ENCODE measurements at places on chromosomes 3 and 15.
A peak's percentile ranks its signal among the peaks of the same experiment; 100 is the strongest.

GRCh38 chr15:99712415-99712814, 20.8 kb downstream of the LYSMD4 start:
- DNase-seq, result no peak

DNA sequence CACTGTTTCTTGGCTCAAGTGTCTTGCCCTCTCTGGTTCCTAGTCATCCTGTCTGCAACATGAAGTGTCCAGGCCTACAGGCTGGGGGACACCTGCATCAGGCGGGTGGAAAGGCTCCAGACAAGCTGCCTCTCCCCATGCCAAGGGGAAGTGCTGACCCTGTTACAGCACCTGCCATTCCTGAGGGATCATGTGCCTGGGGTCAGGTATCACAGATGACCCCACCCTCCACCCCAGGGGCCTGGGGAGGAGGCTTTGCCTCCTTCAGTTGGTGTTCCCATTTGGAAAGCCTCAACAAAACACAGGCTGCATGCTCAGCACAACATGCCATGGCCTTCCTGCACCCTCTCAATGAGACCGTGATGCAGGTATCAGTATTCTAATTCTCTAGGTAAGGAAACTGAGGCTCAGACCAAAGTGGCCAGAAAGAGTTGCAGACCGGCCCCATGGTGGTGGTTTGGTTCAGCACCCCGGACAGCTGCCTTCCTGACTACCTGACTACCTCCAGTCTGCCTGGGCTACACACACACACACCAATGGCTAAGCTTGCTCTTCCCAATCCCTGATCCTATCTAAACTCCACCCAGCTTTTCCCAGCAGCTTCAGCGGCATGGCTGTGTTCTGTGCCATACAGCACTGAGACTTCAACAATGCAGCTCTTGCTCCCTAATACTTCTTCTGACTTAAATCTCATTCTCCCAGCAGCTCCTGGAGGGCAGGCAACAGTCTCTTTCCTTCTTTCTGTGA, 69.7 kb upstream of the LINGO1 start:
- peak; percentile 12 for DNase-seq

DNA sequence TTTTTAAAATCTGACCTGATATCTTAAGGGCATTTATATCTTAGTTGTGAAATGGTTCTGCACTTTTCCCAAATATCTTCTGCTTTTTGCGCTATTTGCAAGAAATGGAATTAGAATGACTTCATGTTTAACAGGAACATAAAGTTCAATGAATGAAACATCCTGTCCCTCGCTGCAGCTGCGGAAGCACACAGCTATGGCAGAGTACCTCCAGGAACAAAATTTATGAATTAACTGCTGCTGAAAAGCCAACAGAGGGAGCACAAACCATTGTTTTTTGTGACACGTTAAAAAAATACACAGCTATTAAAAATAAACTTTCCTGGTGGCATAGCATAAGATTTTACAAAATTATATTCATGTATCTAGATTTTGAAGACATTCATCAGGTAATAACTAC, 404.4 kb upstream of the MDFIC2 start:
- no peak for DNase-seq

DNA sequence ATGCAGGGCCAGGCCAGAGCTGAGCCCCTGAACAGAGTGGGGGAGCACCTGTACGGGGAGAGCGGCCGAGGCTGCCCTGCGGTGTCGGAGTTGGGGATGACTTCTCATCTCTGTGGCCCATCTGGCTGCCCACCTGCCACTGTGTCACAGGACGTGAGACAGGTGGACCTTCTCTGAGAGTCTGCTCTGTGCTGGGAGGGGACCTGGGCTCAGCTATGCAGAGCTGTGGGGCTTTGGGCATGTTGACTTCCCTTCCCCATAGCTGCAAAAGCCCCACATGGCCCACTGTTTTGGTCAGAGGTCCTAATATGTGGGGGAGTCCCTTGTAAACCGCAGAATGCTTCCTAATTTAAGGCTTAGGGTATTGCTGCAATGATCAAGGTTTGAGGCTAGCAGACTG, 68.0 kb upstream of the TRPM1 start:
- DNase-seq, result no peak

DNA sequence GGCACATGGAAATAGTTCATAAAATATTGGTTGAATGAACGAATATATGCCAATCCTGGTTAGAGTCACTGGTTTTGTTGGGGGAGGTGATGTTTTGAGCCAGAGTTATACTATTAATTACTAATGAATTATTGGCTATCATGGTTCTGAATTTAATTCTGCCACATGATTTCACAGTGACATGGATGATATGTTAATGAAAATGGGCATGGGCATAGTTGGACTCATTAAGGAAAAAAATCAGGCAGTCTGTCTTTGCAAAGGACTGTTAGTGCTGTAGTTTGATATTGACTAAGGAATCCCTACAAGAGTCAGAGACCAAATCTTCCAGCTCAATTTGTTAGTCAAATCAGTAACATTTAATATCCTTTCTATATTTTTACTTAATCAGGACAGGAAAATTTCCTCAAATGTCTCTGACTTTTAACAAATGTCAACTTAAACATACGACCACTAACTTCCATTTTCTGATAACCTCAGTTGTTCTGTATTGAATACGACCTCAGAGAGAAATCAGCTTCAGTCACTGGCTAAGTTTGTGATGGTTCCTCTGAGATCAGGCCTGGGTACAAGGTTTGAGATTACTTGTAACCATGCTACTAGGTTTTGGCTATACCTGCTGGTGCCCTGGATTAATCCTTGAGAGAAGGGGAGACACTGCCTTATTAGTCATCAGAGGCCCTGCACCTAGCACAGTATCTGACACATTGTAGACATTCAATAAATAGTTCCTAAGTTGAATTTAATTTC, 13.3 kb downstream of the NFKBIZ start:
- no peak for DNase-seq

GRCh38 chr15:27679203-27679602, 419.9 kb downstream of the OCA2 start:
- no peak for DNase-seq

- no peak for DNase-seq
Measured at GRCh38 chr3:196320137-196320536, 2.1 kb upstream of the DYNLT2B start.

- DNase-seq, result no peak
Measured at GRCh38 chr3:145648396-145648795, 512.6 kb downstream of the PLOD2 start.

DNA sequence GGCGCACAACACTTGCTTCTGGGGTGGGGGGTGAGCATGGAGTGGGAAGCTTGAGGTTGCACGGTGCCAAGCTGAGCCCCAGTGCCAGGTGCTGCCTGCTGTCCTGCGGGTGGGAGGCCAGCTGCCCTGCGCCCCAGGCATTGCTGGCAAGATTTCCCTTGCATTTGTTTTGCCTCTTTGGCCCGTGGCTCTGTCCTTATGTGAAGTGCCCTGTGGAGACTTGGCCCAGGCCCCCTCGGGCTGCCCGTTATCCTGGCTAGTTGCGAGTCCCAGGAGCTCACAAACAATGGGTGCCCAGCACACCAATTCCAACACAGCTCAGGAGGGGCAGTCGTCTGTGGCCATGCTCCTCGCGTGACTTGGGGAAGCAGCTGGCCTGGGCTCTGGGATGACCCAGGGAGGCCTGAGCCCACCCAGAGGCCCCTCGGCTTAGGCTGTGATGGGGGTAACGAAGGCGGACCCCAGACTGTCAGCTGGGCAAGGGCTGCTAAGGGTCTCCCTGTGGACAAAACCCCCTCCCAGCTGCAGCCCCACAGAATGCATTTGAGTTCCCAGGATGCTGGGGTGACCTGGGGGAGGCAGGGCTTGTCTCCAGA, 5.9 kb downstream of the C3orf22 start:
- no peak for DNase-seq

GRCh38 chr15:74653426-74654102, 37.9 kb downstream of the CLK3 start:
- no peak for DNase-seq

GRCh38 chr3:129526121-129526900, 2.1 kb upstream of the RHO start:
- DNase-seq, result no peak

DNA sequence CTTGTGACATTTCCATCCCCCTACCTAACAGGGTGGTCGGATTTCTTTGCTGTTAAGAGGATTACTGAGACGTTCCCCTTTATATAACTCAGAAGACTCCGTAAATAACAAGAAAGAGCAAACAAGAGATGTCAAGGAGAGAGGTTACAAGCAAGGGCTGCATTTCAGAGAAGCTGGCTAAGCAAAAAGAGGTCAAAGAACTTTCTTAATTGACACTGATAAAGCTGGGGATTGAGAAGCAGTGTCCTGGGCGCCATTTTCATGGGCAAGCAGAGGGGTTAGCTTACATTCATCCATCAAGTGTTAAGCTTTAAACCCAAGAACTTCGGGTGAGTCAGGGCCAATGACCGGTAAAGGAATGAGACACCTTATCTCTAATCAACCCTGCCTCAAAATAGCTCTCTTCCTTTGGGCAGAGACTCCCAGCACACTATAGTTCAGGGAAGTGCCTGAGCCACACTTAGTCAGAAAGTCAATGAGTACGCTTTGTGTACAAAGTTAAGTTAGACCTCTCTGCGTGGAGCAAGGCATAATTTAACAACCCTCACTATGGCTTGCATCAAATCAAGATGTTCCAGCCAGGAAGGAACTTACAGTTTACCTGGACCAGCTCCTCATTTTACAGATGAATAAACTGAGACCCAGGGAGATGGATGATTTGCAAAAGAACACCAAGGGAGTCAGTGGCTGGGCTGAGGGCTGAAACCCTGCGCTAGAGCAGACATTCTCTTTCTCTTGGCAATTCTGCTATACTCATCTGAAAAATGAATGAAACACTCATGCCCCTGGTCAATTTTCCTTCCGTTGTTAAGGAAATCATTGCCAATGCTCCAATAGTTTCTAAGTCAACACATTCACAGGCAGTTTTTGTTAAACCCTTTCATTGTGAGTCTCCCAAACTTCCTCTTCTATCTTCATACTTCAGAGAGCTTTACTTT, 44.6 kb downstream of the CCNL1 start:
- no peak for DNase-seq

GRCh38 chr3:167251678-167252077, 128.4 kb downstream of the ZBBX start:
- no peak for DNase-seq

DNA sequence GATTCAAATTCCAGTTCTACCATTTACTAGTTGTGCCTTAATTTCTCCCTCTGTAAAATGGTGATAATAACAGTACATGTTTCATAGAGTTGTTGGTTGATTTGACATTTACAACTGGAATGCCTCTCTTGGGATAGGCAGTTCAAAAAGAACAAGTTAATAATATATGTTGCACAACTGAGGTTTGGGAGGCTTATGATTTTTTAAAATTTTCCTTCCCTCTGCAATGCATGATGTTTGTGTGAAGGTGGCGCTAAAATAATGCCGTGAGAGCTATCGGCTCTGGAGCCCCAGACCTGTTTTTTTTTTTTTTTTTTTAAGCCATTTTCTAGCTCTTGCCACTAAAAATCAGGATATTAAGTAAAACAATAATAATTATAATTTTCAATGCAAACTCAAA, 18.6 kb downstream of the DNAJB11 start:
- no peak for DNase-seq

DNA sequence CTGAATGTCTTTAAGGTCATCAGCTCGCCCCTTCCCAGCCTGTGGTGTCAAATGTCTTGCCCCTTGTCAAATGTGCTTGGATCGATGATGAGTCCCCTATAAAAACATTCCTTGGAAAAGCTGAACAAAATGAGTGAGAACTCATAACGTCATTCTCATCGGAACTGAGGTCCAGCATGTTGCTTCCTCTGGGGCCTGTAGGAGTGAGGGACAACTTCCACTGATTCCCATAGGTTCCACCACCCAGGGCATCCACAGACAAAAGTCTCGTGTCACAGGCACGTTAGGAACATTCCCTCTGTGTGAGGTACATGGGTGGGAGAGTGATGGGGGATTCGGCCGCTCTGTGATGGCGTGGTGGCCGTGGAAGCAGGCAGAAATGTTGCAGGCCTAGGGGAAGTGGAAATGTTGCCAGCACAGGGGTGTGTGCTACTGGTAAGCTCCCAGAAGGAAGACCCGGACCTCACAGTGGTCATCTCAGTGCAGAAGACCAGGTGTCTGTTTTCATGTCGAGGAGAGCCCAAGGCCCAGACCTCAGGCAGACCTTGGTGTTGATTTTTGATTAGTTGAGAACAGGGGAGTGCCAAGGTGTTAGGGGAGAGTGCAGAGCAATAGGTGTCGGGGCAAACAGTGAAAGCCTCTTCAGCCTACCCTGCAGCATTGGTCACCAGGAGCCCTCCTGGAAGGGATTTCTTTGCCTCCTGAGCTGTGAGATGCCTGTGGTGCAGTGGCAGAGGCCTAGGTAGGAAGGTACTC, 96.8 kb downstream of the SNRPN start:
- DNase-seq, result no peak

DNA sequence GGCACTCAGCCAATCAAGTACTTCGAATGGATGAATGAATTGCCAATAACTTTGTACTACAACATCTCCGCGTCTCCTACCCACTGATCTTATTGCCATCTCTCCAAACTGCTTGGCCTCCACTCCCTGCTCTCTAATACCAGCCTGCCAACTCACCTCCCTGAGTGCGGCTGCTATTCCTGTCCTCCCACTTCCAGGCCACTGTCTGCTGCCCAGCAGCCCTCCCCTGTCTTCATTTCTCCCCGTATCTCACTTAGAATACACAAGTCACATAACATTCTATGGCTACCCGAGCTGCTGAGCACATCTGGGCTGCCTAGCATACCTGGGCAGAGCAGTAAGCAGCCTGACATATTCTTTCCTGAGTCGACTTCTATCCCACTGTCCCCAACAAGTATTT, 149.9 kb upstream of the LRTM1 start:
- no peak for DNase-seq

GRCh38 chr3:117938974-117939373, 1095.7 kb downstream of the IGSF11 start:
- DNase-seq, result no peak

GRCh38 chr3:43389388-43390254, 103.3 kb downstream of the SNRK start:
- DNase-seq, result peak; percentile 72

- DNase-seq, result peak; percentile 26
Measured at GRCh38 chr3:13025090-13025489, 48.1 kb downstream of the IQSEC1 start.

DNA sequence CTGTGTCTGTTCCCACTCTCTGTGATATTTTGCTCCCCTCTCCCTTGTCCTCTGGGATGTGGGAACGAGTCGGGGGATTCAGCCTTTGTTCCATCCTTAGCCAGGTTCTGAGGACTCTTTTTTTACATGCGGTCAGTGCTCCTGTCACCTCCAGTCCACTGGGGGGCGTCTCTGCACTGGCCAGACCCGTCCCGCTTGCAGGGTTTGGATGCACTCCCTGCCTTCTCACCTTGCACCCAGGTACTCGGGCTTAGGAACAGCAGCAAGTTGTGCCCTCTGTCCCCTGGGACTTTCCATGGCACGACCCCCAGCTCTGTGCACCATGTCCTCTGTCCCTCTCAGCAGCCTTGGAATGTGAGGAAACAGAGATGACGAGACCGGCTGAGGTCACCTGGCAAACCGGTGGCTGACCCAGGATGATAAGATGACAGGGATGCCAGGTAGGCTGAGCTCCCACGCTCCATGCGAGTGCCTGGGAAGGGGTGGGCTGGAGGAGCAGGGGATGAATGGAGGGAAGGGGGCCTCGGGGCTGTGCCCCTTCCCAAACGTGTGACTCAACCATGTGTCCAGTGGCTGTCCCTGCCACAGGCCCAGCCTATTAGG, 27.3 kb upstream of the FGD5 start:
- DNase-seq, result peak; percentile 70

GRCh38 chr3:161054860-161055604, 50.1 kb downstream of the B3GALNT1 start:
- DNase-seq, result no peak
